ENCODE measurements at places on chromosomes 5 and 9.

- no peak for DNase-seq
These were observed 263.0 kb downstream of the PDZD2 start for GRCh38 chr5:31901807-31902530.

- DNase-seq, result no peak
These were observed 126.1 kb upstream of the EFNA5 start for GRCh38 chr5:107796797-107797196.

GRCh38 chr9:1732670-1733069, 282.5 kb upstream of the SMARCA2 start:
- DNase-seq, result no peak

DNA sequence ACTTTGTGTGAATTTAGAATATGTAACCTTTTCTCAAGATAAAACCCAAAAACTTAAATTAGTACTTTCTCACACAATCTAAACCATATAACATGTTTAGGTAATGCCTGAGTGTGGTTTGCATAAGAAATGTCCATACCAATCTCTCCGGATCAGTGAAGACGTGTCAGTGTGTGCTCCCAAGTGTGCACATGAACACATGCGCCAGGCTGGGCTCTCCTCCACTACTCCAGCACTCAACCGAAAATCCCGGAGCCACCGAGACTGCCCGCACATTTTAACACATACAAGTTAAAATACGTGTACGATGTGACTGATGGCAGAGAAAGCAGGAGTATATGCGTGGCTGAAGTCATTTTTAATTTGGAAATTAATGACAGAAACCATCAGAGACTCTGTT, 658.4 kb downstream of the EFNA5 start:
- DNase-seq, result no peak

- no peak for DNase-seq
These were observed 15.2 kb downstream of the OR1B1 start for GRCh38 chr9:122642226-122642625.

GRCh38 chr5:154302161-154302560, 111.6 kb downstream of the GALNT10 start:
- DNase-seq, result no peak

All from stimulated activated CD4-positive, alpha-beta T cell treated with anti-CD3 and anti-CD28 coated beads, Interleukin-4, amount 100 ng/mL, for 48 hours (primary cell).